ENCODE measurements at places on chromosomes 13 and 19.
A peak's percentile ranks its signal among the peaks of the same experiment; 100 is the strongest.

GRCh38 chr13:110371550-110372465, 64.7 kb downstream of the COL4A2 start:
- DNase-seq = no peak

- peak; percentile 59 for DNase-seq
Observed at GRCh38 chr19:33273881-33274662, 28.3 kb downstream of the CEBPA start.

- no peak for DNase-seq
Observed at GRCh38 chr19:50693064-50693975, 26.3 kb downstream of the SHANK1 start.

DNA sequence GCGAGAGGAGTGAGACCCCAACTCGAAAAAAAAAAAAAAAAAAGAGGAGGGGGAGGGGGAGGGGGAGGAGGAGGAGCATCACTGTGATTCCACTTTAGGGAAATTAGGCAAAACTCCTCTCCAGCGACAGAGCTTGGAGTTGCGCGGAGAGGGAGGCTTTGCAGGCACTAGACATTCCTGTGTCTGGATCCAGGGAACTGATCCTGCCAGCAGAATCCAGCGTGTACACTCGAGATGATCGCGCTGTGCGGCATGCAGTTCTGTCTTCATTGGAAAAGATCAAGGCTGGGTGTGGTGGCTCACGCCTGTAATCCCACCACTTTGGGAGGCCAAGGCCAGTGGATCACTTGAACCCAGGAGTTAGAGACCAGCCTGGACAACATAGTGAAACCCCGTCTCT, 29.6 kb upstream of the KLF2 start:
- no peak for DNase-seq

GRCh38 chr19:5922161-5922545, 8.1 kb downstream of the CAPS start:
- no peak for DNase-seq

- no peak for DNase-seq
Observed at GRCh38 chr19:14561847-14562351, 10.0 kb downstream of the NDUFB7 start.

- DNase-seq = no peak
Observed at GRCh38 chr19:49114630-49115363, 627 bp downstream of the LIN7B start.

GRCh38 chr13:90594681-90595080, 752.8 kb upstream of the MIR17HG start:
- no peak for DNase-seq

- no peak for DNase-seq
Observed at GRCh38 chr13:78015782-78016181, 97.2 kb upstream of the EDNRB start.

DNA sequence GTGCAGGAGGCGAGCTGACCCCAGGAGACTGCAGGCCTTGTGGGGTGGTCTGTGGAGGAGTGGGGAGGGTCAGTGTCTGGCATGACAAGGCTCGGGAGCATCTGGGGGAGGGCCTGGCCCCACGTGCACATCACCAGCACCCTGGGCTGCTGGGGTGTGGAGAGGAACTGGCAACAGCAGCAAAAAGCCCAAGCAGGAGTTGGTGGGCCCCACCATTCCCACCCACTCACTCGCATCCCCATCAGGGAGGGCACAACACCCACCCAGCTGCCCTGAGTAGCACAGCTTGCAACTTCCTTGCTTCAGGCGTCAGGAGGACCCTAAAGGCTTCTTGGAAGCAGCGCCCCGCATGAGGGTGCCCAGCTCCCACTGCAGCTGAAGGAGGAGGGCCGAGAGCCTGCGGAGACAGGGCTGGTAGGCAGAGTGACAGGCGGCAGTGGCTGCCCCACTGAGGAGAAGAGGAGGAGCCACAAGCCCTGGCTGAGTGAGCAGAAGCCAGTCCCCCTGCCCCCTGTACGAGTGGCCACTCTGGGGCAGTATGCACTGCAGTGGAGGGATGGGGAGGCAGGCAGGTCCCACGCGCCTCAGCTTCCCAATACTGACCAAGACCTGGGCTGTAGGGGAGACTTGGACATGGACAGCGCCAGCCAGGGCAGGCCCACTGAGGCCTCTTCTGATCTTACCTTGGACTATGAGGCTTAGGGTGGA, 26.5 kb downstream of the ELL start:
- no peak for DNase-seq

DNA sequence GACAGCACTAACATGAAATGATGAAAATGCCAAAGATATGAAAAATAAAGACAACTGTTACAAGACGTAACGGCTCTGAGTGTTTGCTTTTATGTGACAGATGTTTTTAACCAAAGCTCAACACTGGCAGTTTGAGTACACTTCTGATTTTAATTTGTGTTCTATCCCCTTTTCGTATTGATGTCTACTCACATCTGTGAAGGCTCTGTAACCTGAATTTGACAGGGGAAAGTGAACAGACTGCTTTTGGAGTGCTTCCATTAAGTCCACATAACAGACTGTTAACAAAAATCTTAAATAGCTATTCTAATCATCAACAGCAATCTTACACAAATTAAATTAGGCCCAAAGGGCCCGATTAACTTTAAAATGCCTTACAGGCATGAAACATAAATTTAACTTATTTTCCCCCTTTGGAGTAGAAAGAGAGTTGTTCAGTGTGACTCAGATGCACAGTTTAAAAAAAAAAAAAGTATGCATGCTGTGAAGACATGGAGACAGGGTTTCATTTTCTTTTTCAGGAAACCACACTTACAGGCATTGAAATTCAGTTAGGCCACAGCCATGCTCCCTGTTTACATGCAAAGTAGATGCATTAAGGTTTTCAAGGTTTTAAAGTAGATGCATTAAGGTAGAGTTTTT, 16.3 kb upstream of the RNASEH2B start:
- peak; percentile 85 for DNase-seq

GRCh38 chr13:24181991-24182702, 21.6 kb downstream of the SPATA13 start:
- DNase-seq = no peak

DNA sequence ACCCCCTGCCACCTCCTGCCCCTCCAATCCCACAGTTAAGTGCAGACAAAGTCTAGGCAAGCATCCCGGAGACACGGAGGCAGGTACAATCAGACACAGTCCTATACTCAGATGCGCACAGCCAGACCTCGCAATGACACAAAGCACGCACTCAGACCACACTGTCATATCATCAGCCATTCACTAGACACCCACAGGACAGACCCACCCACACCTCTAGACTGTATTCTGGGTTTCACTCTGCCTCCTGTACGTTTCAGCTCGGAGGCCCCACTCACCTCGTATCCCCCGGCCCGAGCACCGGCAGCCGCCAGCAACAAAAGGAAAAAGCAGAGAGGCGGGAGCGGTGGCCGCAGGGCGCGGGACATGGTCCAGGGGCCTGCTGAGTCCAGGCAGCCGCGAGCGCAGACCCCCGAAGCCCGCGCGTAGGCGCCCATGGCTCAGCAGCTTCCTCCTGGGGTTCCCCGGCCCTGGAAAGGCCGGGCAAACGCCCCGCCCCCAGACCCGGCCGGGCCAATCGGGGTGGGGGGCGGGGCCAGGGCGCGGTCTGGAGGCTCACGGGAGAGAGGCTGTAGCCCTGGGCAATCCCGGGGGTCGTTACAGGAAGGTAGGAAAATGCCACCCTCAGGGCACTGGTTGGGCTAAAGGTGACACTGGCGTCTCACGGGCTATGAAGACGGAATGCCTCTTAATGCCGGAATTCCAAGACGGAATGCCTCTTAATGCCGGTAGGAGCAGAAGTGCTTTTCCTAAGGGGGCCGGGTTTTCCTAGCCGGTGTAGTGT, at the start of the genes MAN2B1 and WDR83:
Gene MAN2B1, minus strand, starts transcription at position 478 of the 784 bp plus-strand sequence. Its CDS starts 41 bp downstream, at position 437.
Gene WDR83, plus strand, starts transcription at position 543 of the 784 bp plus-strand sequence. CDS start 2,984 bp downstream, outside the sequence.
- peak; percentile 83 for DNase-seq

GRCh38 chr13:84654654-84655275, 772.5 kb upstream of the SLITRK1 start:
- no peak for DNase-seq

Measured in hematopoietic multipotent progenitor cell (in vitro differentiated cells).